ENCODE measurements at places on chromosomes 1 and 21.

DNA sequence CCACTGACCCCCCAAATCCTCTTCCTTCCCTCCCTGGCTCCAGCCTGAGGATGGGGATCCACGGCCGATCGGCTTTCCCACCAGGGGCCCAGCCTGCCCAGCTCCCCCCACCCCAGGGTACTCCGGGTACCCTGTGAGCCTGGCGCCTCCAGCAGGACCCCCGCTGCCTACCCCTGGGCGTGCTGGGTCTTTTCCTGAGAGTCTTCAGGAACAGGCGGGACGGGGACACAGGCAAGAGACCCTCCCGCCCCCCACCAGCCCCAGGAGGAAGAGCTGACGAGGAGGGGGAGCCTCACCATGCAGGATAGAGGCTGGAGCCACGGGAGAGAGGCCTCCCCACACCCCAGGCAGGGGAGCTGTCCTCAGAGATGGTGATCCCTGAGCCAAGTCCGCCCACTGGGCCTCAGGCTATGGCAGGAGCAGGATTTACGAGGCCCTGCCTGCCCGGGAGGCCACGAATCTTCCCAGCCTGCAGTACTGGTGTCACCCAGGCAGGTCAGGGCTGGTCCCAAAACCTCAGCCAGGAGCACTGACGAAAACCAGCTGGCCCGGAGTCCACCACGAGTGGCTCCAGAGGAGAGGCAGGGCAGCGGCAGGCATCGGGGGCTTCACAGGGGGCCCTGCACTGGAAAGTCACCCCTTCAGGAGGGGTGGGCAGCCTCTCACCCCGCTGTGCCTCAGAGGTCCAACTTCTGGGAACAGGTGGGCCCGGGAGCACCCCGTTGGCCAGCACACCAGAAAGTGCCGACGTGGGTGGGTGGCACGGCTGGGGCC lies 58.0 kb downstream of the MEGF6 start:
- DNase-seq, result no peak

DNA sequence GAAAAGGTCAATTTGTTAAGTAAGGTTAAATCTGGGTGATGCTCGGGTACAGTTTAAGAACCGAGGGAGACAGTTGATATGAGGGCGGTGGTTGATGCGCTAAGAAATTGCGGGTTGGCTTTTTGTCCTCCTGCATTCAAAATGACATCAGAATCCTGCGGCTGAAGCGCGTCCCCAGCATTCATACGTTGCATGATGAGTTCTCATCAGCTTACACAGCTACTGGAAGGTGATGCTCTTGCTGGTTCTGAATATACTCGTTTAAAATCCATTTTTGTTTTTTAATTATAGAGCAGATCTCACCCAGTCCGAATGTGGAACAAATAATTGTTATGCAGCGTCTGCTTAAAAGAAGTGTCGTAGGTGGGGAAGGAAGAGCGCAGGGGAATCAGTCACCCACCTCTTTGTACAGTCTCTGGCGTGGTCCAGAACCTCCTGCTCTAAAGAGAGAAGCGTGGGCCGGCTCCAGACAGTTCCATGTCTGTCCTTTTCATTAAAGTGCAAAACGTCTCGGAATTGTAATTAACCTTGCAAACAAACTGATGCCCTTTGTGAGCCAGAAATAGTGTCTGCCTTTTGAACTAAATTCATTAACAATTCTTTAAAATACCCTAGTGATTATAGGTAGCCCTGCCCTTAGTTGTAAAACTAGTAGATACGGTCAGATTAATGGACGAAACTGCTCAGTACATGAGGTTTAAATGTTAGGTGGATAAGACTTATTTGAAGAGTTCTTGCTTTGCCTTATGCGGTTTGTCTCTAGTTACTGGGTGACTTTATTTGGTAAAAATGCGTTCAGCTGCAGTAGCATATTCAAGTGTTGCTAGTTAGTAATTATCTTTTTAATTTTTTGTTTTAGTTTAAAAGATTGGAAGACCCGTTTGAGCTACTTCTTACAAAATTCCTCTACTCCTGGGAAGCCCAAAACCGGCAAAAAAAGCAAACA lies 741 bp downstream of the RGS2 start:
- peak; percentile 18 for DNase-seq

DNA sequence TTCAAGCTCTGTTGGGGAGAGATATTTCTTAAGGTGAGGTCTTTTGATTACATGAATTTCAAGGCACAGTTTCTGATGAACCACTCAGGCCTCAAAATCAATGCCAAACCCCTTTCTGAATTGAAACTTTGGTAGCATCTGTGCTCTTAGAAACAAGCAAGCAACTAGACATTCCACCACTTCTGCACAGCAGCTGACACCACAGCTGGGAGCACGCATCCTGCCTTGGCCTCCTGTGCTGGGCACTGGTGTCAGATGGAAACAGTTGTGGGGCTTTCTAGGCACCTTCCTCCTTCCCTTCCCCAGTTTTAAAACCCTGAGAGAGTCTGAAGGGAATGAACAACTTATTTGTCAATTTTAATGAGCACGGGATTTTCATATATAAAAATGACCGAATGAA lies 360.2 kb downstream of the ADGRL2 start:
- DNase-seq, result no peak

DNA sequence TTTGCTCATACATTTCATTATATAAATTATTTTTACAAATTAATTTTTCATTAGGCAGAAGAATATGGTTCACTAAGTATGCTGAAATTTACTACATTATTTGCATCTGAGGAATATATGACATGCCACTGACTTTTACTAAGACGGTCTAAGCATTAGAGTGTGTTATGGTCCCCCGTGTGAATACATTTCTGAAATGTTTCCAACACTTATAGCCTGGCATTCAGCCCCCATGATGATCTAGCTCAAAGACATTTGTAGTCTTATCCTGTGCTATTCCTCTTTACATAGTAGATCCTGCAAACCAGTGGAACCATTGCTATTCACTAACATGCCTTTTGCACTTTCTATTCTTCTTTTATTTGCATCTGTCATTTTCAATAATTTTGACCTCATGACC lies 1878.0 kb downstream of the MRPL39 start:
- no peak for DNase-seq

- no peak for DNase-seq
These were observed 436 bp upstream of the TTLL7 start for GRCh38 chr1:83999316-83999819.

DNA sequence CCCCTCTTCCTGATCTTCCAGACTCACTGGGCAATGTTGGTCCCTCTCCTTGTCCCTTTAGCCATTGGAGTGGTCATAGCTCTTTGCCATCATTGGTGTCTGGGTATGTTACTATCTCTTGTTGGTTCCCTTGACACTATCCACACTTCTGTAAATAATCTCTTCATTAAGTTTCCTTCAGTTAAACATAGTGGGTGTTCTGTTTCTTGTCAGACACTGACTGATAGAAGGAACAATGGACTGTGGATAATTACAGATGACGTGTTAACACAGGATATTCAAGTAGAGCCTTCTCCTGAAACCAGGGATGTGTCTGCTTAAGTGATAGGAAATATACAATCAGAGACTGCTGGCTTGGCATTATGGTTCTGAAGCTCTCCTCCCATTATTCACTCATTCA lies 458.3 kb upstream of the USP24 start:
- DNase-seq, result no peak

GRCh38 chr1:154478639-154479038 lies 23.4 kb upstream of the TDRD10 start:
- DNase-seq, result no peak

- DNase-seq, result no peak
These were observed 263.1 kb downstream of the GRIK3 start for GRCh38 chr1:36771240-36771639.

- DNase-seq, result no peak
These were observed 98.6 kb upstream of the LPGAT1 start for GRCh38 chr1:211928993-211929637.

DNA sequence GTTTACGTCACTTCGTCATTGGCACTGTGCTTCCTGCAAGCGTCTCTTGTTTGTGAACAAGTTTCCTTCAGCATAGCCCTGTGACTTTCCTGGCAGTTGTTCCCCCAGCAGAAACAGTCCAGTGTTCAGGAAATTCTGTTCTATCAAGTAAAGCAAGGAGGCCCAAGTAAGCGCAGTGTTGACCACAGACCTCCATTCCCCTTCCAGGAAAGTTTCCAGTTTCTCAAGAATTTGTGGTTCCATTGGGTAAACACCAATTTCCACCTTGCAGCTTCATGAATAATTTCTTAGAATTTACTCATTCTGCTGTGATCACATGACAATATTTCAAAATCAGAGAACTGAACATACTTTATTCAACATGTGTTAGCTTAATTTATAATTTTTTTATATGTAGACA lies 88.5 kb upstream of the ETV3 start:
- DNase-seq, result no peak

- DNase-seq, result no peak
These were observed 12.1 kb downstream of the TRAPPC10 start for GRCh38 chr21:44024257-44024656.

- DNase-seq, result no peak
These were observed at the start of gene WNT9A for GRCh38 chr1:227947676-227948492. Gene WNT9A (minus strand): TSS chr1:227947932. CDS start chr1:227947887, 45 bp downstream.

- no peak for DNase-seq
These were observed 36.6 kb upstream of the ACTA1 start for GRCh38 chr1:229470406-229471043.

DNA sequence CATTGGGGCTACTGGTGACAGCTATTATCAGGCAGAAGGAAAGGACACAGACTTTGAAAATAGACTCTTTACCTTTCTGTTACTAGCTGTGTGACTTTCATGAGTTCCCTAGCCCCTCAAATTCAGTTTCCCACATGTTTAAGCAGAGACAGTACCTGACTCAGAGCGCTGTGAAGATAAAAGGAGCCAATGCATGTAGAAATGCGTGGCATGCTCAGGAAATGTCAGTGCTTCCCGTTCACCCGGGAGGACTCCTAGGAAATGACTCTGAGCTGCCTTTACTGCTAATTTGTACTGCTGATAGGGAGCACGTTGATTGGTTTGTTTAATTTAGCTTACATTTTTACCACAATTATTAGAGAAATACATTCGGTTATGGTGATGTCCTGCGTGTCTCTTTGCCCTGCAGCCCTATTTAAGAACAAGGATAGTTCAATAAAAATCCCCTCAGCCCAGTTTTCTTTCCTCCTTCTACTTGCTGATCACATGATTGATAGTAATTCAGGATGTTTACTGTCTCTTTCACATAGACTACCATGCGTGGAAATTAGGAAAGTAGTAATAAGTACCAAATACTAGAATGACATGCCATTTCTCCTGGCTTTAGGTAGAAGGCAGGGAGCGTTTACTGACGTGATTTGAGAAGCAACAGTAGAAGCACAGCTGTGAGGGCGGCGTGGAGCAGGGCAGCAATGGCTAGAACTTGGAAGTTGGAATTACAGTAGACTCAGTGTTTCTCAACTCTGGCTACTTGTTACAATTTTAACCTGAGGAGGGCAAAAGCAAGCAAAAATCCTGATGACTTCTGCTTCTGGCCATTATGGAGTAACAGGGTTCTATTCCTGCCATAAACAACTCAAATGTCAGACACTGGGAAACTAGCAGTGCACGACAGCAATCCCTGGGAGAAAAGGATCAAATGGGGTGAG lies 15.9 kb downstream of the PDIK1L start:
- no peak for DNase-seq

DNA sequence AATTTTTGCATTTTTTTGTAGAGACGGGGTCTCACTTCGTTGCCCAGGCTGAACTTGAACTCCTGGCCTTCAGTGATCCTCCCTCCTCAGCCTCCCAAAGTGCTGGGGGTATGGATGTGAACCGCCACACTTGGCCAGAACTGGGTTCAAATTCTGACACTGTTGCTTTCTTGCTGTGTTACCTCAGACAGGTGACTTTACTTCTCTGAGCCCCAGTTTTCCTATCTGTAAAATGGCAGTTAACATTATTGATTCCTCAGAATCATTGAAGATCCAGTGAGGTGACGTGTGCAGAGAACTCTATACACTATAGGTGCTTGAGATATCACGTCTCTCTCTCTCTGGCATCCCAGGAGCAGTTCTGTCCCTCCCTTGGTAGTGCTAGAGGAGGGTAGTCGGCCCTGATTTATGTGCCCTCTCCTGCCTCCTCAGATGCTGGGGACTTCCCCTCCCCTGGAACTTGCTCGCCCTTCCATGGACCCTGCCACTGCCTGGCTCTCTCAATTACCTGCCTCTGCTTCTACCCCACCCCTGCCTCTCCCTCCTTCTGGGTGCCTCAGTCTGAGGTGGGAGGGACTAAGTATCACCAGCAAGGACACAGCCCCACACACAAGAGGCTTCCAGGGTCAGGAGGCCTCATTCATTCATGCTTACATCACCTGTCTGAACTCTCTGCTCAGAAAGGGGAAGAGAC lies 2.8 kb upstream of the HPCA start:
- DNase-seq, result no peak

- DNase-seq, result no peak
These were observed 21.7 kb upstream of the PIGC start for GRCh38 chr1:172465617-172466016.

DNA sequence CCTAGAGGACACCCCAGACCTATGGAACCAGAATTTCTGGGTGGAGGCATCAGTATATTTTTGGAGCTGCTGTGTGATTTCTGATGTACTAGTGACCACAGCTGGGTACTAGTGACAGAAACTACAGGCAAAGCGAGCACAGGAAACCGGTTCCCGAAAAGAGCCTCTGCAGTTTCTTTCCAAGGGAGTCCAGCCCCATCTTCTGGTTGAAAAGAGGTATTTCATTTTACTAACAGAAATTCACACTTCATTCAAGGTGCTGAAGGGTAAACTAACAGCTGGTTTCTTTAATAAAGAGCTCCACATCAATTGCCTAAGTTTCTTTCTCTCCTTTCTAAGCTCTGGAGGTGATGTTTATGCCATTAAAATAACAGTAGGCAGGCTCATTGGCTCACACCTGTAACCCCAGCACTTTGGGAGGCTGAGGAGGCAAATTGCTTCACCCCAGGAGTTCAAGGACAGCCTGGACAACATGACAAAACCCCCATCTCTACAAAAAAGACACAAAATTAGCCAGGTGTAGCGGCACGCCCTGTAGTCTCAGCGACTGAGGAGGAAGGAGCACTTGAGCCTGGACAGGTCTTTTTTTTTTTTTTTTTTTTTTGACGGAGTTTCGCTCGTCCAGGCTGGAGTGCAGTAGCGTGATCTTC lies 22.0 kb downstream of the THAP3 start:
- DNase-seq, result no peak

DNA sequence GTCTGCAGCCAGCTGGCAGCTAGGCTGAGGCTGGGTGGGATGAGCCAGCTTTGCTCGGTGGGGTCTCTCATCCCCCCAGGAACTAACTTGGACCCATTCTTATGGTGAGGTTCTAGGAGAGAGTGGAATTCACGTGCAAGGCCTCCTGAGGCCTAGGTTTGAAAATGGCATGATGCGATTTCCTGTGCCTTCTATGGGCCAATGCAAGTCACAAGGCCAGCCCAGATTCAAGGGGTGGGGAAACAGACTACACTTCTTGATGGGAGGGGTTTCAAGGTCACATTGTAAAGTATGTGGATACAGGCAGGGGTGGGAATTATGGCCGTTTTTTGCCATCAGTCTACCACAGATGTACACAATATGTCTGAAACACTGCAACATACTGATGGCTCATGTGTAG lies 48.3 kb downstream of the HTR6 start:
- no peak for DNase-seq

DNA sequence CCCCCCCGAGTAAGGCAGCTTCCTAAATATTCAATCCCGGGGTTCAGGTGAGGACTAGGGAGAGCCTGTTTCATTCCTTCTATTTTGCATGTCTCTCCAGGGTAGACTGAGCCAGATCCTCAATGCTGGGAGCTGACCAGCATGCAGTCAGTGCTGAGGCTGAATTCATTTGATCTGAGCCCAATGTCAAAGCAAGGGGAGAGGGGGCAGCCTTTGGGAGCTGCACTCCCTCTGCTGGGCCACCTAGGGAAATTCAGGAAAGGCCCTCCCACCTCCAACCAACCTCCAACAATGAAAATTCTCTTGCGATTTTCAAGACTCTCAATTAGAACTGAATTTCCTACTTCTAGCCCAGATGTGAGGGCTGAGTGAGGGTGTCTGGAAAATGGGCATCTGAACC lies 371.2 kb downstream of the NPHP4 start:
- no peak for DNase-seq
